Esophagus squamous epithelium (tissue), 5 donors: ENCODE measurements at places on chromosomes 16 and 17.

- no peak for DNase-seq
These were observed 254.3 kb downstream of the WWOX start for GRCh38 chr16:78353640-78354275.

- DNase-seq = peak; percentile 51
These were observed at the start of gene C16orf54 for GRCh38 chr16:29745853-29746345. Gene C16orf54 (minus strand): TSS chr16:29745990. CDS start chr16:29744951, 1,039 bp downstream.

DNA sequence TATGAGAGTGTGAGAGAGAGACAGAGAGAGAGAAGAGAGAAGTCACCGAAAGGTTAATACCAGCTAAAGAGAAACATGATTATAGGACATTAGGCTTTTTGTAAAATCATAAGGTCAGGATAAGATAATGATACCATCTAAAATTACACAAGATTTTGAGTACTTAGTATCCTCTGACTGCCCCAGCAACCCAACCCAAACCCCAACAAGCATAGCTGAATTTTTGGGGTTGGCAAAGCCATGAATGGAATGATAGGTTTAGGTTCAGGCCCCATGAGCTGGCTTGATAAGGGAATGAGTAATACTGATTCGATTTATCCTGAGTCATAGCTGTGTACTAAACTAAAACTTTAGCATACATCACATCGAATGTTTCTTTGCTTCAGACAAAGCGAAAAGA lies 259.5 kb downstream of the IRX3 start:
- DNase-seq = no peak

GRCh38 chr16:709566-710499 lies 4.2 kb upstream of the FBXL16 start:
- DNase-seq = no peak

DNA sequence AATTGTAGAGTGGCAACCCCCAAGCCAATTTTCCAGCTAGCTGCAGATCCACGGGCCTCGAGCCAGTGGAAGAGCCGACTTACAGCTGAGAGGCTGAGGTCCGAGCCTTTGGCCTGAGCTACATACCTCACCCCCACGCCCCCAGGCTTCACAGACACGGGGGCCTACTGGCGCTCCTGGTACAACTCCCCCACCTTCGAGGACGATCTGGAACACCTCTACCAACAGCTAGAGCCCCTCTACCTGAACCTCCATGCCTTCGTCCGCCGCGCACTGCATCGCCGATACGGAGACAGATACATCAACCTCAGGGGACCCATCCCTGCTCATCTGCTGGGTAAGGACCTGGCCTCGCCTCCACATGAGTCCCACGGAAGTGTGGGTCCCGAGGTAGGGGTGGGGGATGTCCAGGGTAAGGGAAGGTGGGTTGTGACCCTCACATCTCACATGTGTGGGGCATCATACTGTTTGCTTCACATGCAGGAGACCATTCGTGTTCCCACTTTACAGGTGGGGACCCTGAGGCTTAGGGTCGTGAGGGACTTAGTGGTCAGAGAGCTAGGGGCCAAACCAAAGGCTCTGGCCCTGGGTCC lies 3.4 kb downstream of the ACE start:
- DNase-seq = no peak

- DNase-seq = peak; percentile 67
These were observed 6.6 kb upstream of the SMARCD2 start for GRCh38 chr17:63848834-63849689.

- DNase-seq = no peak
These were observed 5.8 kb upstream of the RAB11FIP4 start for GRCh38 chr17:31385428-31386285.
